Activated gamma-delta T cell treated with Interleukin-2 at 50 U/mL for 16 hours (primary cell): ENCODE measurements at places on chromosomes 12 and 14.

GRCh38 chr12:52369211-52369610 lies 1.9 kb upstream of the KRT85 start:
- no peak for DNase-seq

- DNase-seq = no peak
Measured at GRCh38 chr14:92927349-92928257, 4.7 kb downstream of the CHGA start.

GRCh38 chr12:13101821-13102375 lies 1.6 kb downstream of the GSG1 start:
- peak; percentile 8 for DNase-seq

- no peak for DNase-seq
Measured at GRCh38 chr12:52464897-52465296, 8.7 kb downstream of the KRT6C start.

DNA sequence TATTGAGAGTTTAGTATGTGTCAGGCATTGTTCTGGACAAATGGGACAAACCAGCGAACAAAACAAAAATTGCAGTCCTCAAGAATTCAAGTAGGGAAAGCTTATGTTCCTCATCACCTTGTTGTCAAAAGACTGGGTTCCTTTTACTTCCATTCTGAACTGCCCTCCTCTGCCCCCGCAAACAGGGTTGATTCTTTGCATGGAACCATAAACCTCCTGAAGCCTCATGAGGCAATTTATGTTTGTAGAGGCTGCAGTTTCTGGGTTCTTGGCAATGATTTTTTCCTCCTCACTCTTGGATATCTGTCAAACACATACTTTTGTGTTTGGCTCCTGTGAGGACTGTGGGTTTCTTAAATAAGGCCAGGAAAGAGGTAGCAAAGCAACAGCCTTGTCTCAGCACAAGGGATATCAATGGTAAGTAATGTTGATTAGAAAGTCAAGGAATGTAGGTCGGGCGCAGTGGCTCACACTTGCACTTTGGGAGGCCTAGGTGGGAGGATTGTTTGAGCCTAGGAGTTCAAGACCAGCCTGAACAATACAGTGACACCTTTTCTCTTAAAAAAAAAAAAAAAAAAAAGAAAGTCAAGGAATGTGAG lies 13.9 kb downstream of the COPZ1 start:
- no peak for DNase-seq
